T-helper 2 cell treated with Interferon-gamma antibody and Interleukin-4, amounts not matched to agents 5 μg/mL and 100 μg/mL, for 36 hours (primary cell): ENCODE measurements at places on chromosomes 2 and 18.

DNA sequence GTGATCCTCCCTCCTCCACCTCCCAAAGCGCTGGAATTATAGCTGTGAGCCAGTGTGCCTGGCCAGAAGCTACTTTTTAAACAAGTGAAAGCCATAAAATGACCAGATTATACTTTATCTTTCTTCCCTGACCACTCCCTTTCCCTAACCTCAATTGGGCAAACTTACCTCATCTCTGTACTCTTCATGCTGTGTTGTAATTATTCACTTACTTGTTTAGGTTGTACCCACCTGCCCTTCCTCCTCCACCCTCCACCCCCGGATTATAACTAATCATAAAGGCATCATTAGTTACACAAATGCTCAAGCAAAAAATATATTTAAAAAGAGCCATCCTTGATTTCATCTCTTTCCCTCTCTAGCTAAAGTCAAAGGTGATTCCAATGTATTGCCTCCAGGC is 279.9 kb downstream of the SETBP1 start:
- DNase-seq = no peak
- no peak overlapping the region for H3K27ac ChIP-seq
- no peaks in the 10 kb centered on the region for H3K27me3 ChIP-seq
- H3K4me1 ChIP-seq = no peaks in the 10 kb centered on the region

GRCh38 chr18:9826685-9827084 is 59.1 kb upstream of the TXNDC2 start:
- no peak overlapping the region for H3K27ac ChIP-seq
- DNase-seq = no peak
- no peaks in the 10 kb centered on the region for H3K36me3 ChIP-seq
- no peaks in the 10 kb centered on the region for H3K4me1 ChIP-seq
- H3K27me3 ChIP-seq = peaks cover 3% of the 10 kb centered on the region

GRCh38 chr18:32919799-32920198 is 147.0 kb upstream of the KLHL14 start:
- H3K27me3 ChIP-seq = no peaks in the 10 kb centered on the region
- H3K4me1 ChIP-seq = no peaks in the 10 kb centered on the region
- H3K36me3 ChIP-seq = no peaks in the 10 kb centered on the region
- H3K27ac ChIP-seq = no peak overlapping the region

- no peak for DNase-seq
- peaks cover 62% of the 10 kb centered on the region for H3K27me3 ChIP-seq
- H3K4me1 ChIP-seq = no peaks in the 10 kb centered on the region
- H3K36me3 ChIP-seq = no peaks in the 10 kb centered on the region
These were observed 9.9 kb downstream of the LIMS2 start for GRCh38 chr2:127665267-127665893.

DNA sequence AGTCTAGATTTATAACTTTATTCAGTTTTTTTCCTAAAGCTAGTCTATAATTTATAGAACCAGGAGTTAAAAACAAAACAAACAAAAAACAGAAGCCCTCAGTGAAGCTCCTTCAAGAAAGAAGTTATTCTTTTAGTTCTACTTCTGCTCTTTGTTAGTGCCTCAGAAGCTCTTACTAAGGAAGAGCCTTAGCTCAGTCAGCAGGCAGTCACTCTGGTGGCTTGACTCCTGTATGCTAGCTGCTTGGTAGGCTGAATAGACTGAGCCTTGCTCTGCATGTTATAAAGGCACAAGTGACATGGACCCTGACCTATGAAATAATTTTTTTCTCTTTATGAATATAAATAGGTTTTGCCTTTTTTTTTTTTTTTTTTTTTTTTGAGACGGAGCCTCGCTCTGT is 24.8 kb downstream of the NCOA1 start:
- H3K27ac ChIP-seq = no peak overlapping the region
- H3K36me3 ChIP-seq = no peaks in the 10 kb centered on the region
- no peak for DNase-seq
- H3K4me3 ChIP-seq = no peak overlapping the region
